NCI-H510A treated with DMSO at 0.1 percent for 48 hours (cell line): ENCODE measurements at places on chromosomes 1 and 21.

DNA sequence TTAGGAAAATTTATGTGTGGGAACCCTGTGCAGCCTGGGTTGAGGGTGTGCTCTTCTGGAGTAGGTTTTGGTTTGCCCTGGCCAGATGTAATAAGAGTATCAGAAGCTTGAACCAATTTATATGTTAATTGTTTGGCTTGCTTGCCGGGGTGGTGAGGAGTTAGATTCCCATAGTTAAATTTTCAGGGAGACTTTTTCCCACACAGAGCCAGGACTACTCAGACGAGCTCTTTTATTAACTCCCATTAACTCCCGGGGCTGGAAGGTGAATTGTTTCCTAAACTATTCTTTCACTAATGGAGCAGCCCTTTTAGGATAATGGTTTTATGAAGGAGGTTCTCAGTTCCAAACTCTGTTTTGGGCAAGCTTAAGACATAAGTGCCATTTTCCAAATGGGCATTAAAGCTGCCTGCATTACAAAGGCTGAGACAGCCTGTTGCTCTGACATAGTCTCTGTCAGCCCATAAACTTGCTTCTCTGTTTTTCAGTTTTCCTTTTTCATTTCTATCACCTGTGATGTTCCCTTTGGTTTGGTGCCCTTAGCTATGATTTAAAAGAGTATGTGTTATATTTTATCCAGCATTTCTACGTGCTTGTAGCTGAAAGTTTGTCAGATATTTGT lies 18.0 kb upstream of the RAB3GAP2 start:
- DNase-seq: no peak

- DNase-seq: peak; percentile 78
These were observed 157.6 kb downstream of the PGBD5 start for GRCh38 chr1:230268371-230269170.

- DNase-seq: peak; percentile 61
These were observed 329.9 kb upstream of the PROX1 start for GRCh38 chr1:213657879-213658278.

DNA sequence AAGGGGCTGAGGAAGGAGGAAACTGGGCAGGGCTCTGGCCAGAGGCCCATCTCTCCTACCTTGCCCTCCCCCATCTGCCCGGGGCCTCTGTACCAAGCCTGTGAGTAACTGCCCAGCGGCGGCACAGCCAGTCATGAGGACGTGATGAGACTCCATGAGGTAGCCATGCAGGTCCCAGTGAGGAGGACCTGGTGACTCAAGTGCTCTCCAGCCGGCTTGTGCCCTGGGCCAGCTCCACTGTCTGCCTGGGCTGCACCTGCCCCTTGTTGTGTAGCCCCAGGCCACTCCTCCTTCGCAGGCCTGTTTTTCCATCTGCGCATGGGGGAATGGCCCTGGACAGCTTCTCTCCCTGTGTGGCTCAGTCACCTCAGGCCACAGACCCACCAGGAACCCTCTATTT lies 42.0 kb upstream of the PADI1 start:
- peak; percentile 38 for DNase-seq

DNA sequence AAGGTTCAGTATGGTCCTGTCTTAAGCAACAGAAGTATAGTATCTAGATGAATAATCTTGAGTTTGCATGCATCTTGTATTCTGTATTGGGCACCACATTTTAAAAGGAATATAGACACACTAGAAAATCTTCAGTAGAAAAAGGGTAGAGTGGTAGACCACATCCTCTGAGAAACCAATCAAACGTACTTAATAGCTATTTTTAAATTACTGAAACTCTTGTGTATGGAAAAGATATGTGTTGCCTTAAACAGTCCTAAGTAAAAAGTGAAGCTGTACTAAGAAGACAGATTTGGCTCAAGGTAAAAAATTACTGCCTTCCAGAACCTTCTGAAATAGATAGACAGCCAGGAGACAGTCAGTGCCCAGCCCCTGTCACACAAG lies 3.1 kb downstream of the CTXND2 start:
- DNase-seq: no peak
